ENCODE measurements at places on chromosomes 1 and 21. TPM values are rescaled to one million over a fixed set of nuclear protein-coding genes. Genes with fewer than 3 reads are reported as not detected.

Gene LYPLA2
- 20.2 TPM for total RNA-seq

Gene COQ8A
- total RNA-seq = 129 TPM

Gene ERG
- total RNA-seq = 6.4 TPM

Gene GFI1
- 0.36 TPM for total RNA-seq

Gene ERICH3
- total RNA-seq = 0.55 TPM
